ENCODE measurements at places on chromosomes 2 and 18.

DNA sequence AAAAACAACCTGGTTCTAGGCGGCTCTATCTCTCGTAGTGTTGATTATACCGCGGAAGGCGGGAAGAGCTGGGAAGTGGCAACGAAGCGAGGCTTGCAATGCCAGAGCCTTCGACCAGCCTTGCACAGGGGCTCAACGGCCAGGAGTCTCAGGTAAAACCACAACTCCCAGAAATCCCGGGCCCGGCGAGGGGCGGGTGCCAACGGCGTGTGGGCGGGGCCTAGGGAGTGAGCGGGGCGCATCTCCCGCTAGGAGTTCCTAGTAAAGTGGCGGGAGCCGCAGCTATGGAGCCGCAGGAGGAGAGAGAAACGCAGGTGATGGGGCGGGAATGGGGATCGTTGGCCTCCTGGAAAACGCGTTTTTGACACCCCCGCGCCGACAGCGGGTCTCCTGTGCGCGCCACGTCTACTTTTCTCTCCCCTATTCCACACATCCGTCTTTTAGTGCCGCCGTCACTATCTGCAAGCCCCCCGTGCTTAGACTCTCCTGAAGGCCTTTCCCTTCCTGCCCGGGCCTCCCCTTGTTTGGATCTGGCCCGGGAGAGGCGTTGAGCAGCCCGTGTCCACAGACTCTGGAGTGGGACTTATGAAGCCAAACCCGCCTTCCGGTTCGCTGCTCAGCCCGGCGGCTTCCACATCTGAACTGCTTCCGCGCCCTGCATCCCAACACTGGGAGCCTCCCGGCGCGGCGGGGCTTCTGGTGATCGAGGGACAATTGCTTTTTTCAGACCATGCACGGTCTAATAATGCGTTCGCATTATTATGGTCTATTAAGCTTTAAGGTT is at the start of gene HAUS1:
Gene HAUS1 (plus strand): TSS at position 258 of the 784 bp plus-strand sequence. CDS start 27 bp downstream, at position 285.
- DNase-seq = peak; percentile 68

DNA sequence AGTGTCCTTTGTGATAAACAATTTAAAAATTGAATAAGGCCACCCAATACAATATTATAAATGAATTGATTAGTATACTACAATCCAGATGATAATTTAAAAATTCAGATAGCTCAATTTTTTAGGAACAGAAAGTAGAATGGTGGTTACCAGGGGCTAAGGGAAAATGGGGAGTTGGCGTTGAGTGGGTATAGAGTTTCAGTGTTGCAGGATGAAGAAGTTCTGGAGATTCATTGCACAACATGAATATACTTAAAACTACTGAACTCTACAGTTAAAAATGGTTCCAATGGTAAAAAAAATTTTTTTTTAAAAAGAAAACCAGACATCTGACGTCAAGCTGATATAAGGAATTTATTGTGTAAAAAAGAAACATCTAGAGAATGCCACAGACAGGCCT is 20.9 kb downstream of the SLC39A6 start:
- no peak for DNase-seq

DNA sequence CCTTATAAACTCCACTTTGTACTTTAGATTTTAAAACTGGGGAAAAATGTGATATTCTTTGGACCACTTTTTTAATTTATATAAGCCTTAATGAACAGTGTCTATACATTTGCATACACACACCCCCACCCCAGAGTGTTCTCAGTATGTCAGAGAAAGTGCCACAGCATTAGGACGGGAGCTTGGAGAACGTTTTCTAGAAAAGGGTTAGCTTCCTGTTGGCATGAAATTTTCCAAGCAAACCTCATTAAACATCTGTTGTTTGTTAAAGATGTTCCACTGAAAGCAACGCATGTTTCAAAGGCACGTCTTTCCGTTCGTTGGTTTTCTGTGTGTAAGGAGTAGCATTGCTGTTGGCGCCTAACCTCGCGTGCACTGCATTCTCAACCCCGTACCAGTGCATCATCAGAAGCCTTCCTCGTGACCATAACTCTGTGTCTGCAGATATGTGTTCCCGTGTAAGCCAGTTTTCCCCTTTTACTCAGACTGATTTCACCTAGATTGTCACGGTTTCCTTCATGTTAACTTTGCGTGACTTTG is 228.5 kb downstream of the ALPK2 start:
- DNase-seq = no peak

- no peak for DNase-seq
Measured at GRCh38 chr2:177888581-177888980, 184.0 kb downstream of the PDE11A start.

GRCh38 chr2:68250652-68251186 is 1.6 kb downstream of the PPP3R1 start:
- DNase-seq = no peak

DNA sequence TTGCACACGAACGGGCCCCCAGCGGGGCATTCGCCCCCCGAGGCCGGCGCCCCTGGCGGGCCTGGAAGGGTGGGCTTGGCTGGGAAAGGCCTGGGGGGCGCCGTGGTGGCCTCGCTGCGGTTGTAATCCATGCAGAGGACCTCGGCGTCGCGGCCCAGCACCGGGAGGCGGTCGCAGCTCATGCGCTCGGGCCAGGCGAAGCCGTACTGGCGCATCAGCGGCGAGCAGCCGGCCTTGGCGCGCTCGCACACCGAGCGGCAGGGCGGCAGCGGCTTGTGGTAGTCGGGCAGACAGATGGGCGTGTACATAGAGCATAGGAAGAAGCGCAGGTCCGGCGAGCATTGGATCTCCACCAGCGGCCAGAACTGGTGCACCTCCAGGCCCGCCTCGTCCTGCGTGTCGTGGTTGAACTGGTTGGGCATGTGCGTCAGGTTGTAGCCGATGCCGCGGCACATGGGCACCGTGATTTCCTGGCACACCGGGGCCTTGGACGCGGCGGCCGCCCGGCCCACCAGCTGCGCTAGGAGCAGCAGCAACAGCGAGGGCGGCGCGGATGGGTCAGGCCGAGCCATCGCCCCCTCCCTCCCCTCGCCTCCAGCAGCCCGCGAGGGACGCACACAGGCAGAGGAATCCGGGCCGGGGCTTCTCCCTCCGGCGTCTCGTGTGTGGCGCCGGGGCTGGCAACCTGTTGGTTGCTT is 1.4 kb downstream of the FZD5 start:
- DNase-seq = no peak

- DNase-seq = no peak
Measured at GRCh38 chr2:231197706-231198290, 633 bp upstream of the ARMC9 start.

DNA sequence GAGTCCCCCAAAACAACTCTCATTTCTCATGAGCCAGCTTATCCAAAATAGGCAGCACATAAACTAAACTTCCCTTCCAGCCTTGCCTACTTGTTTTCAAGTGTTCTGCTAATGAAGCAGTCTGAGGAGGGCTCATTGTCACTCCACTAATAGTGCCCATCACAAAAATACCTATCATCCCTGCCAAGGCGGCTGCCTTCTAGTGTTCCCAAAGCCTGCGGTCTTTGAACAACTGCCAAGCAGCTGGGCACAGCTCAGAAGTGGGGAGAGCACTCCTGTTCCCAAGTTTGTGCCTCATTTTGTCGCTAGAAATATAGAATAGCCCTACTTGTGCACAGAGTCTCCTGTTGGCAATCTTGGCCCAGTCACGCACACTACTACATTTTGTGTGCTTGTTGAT is 50.3 kb downstream of the DTNA start:
- DNase-seq = no peak

GRCh38 chr2:172924097-172924660 is 151.5 kb upstream of the MAP3K20 start:
- no peak for DNase-seq

DNA sequence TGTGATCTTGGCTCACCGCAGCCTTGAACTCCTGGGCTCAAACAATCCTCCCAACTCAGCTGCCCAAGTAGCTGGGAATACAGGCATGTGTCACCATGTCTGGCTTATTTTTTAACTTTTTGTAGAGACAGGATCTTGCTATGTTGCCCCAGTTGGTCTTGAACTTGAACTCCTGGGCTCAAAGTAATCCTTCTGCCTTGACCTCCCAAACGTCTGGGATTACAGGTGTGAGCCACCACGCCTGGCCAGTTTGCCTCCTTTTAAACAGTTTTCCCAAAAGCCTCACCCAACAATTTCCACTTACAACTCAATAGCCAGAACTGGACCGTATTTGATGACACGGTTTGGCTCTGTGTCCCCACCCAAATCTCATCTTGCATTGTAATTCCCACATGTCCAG is 300.9 kb upstream of the STON1 start:
- no peak for DNase-seq

DNA sequence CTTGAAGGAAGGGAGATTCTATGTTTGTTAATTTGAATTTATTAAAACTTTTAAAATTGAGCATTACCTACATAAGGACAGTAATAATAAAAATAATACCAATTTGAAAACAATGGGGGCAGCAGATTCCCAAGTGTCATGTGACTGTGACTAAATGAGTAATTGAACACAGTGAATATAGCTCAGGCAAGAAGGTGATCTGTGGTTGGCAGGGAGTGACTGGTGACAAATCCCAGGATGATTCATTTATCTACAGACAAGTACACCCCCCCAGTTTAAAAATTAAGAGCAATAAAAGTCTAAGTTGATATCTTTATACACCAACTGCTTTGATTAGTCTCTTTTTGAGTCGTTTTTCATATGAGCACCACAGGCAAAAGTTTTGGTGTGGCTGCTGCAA is 299.5 kb downstream of the ARHGAP15 start:
- peak; percentile 8 for DNase-seq
